ENCODE measurements at places on chromosomes 16 and 17. TPM values are rescaled to one million over a fixed set of nuclear protein-coding genes. Genes with fewer than 3 reads are reported as not detected.

- DNase-seq = no peak
Observed at GRCh38 chr17:13888056-13888609, 181.2 kb upstream of the COX10 start.

Gene PLA2G10
- total RNA-seq = not detected

DNA sequence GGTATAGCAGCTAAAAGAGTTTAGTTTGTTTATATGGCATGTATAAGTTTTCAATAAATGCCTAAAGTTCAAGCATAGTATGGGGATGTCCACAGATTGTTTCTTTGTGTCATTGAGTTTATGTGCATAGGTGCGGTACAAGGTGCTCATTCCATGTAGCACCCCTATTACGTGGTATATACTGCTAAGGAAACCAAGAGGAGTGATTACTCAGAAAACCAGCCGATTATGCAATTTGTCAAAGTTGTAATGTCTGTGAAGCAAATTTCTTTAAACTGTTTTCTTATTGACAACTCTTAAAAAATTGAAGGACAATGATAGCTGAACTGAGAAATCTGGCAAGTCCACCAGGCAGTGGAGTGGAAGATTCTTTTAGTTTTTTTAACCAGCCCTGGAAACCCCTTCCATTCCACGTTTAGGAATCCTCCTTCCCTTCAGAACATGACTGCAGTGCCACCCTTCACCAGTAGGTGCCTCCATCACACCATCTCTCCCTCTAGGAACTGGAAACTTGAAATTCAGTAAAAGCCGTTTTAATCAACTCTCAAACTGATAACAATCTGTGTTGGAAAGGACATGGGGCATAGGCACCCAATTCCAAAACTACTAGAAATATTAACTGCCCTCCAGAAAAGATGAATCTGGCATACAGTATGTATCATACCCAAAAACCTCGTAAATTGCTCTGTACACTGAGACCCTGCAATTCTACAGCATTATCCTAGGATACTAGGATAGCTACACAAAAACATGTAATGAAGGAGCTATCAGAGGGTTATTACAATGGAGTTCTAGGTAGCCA lies 43.5 kb downstream of the REXO5 start:
- peak; percentile 86 for DNase-seq

GRCh38 chr16:87015021-87015420 lies 302.2 kb downstream of the C16orf95 start:
- DNase-seq = no peak

- no peak for DNase-seq
Observed at GRCh38 chr17:75240394-75241142, 20.8 kb downstream of the GGA3 start.

Gene ADORA2B
- total RNA-seq = 26.2 TPM

- peak; percentile 18 for DNase-seq
Observed at GRCh38 chr17:51251010-51251409, 8.8 kb downstream of the MBTD1 start.

Gene KCNH6
- total RNA-seq = not detected

GRCh38 chr16:67548265-67549126 lies 13.8 kb upstream of the CTCF start:
- DNase-seq = no peak

Gene KAT2A
- total RNA-seq = 10.3 TPM

- DNase-seq = no peak
Observed at GRCh38 chr16:83568345-83568744, 239.4 kb upstream of the HSBP1 start.

DNA sequence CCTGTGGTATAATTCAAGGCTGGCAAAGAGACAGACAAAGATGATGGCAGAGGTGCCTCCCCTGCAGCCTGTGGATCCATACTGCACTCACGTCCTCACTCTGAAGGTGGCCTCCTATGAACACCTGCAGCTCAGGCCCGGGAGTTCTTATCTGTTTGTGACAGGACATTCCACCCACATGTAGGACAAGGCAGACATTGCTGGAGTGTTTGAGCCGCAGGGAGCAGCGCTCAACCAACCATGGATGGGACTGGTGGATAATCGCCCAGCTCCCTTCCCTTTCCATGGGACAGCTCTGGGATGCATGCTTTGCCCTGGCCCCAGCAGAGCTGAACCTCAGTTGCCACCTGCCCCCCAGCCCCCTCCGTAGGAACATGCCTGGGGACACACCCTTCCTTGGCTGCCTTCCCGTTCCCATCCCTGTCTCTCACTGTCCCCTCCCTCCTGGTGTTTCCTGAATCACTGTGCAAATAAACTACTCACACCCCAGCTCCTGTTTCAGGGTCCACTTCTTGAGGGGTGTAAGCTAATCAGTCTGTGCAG lies 22.2 kb downstream of the ITPRIPL2 start:
- DNase-seq = peak; percentile 85

Gene SLC47A2
- 0.79 TPM for total RNA-seq

- DNase-seq = no peak
Observed at GRCh38 chr16:16867973-16868372, 489.0 kb downstream of the NPIPA7 start.

Gene SLC5A10
- 0.13 TPM for total RNA-seq

DNA sequence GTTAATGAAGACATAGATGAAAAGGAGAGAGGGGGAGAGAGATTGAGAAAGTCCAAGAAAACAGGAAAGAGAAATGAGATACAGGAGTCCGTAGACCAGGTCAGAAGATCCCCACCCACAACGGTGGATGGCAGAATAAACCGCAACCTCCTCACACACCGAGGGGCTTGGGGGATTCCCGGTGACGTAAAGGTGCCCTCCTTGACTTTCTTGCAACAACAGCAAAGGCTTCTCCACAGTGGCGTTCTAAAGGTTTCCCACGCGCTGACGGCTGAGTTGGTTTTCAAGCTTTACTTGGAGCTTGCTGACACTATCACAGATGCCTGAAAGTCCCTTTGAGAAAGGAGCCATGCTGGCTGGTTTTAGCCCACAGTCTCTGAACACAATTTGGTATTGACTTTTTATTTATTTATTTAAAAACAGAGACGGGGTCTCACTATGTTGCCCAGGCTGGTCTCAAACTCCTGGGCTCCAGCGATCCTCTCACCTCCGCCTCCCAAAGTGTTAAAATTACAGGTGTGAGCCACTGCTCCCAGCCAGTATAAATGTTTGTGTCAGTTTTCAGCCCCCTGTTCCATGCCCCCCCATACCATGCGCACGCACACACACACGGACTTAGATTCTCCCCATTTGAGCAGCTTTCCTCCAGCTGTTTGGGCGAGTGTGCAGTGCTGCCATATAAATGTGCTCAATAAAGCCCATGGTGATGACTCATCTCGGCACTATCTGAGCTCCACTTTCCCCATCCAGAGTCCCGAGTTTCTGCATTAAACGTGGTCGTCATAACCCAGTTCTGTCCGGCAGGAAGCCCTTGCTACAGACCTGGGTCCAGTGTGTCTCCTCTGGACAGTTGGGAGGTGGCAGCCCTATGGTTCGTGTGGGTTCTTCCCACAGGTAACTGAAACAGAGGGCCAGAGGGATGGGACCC lies 33.0 kb upstream of the SEC14L1 start:
- DNase-seq = no peak

- DNase-seq = no peak
Observed at GRCh38 chr17:35449371-35449931, 885 bp upstream of the SLFN13 start.

Gene CCL14
- not detected for total RNA-seq

DNA sequence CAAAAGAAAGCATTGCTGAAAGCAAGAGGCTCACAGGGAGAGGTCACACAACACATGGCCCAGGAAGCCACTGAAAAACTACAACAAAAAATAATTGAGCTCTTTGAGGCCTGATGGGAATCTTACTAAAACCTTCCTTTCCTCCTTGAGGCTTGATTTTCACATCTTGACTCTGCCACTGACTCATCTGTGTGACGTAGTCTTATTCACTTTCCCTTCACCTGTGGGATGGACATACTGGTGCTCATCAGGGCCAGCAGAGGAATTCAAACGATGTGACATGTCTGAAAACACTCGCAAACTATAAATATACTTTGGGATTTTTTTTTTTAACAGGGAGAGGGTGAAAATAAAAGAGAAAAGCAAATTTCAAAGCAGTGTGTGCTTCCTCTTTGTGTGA lies 78.3 kb upstream of the ASIC2 start:
- DNase-seq = peak; percentile 13

Gene TEKT5
- 0.53 TPM for total RNA-seq

Gene VWA3A
- total RNA-seq = under 0.01 TPM

Gene PDE6G
- total RNA-seq = not detected

DNA sequence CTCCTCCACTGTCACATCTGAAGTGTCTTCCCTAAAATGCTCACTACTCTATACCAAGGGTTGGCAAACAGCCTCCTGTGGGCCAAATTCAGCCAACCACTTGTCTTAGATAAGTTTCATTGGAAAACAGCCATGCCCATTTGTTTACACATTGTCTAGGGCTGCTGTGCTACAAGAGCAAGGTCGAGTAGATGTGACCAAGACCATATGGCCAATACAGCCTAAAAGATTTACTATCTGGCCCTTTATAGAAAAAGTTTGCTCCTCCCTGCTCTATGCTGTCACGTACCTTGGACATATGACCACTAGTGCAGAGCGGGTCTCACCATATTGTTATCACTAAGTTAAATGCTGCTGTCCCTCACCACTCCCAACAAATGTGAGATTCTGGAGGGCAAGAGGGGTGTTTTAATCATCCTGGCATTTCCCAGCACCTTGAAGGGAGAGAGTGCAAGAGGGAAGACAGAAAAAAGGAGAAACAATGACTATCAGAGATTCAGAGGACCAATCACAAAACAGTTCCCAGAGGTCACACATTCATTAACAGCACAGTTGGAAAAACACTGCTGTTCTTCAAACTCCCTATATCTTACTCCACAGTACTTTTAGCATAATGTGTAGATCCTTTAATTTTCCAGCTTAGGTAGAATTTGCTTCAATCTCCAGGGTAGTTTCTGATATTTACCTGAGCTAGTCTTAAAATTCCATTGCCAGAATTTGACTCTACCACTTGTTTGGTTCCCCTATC lies 13.2 kb downstream of the LSM12 start:
- DNase-seq = no peak

DNA sequence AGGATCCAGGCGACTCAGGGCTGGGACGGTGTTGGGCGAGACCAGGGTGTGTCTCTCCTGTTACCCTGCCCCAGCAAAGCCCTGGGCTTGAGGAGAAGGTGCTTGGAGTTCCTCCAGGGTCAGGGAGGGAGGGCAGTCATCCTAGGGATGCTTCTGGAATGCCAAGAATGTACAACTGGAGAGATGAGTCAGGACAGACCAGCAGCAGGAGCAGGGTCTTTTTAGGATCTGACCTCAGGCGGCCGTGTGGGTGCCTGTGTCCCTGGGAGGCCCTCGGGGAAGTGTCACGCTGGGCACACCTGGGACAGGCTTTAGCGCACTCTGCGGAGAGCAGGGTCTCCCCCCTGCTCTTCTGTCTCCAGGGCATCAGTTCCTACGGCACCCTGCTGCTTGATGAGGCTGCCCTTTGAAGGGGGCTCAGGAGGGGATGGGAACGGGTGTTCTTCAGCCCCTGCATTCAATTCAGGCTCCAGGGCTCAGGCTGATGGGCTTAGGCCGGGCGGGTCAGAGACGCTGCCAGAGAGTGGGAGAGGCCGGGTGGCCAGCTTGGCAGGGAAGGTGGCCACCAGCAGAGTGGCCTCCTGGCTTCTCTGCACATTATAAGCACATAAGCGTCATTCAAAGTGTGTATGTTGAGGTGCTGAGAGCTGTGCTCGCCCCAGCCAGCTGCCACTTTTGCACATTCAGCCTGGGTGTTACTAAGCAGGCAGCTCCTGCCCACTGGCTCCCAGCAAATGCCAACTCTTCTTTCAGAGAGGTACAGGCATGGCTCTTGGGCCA lies 8.4 kb upstream of the MTSS2 start:
- peak; percentile 67 for DNase-seq

- DNase-seq = no peak
Observed at GRCh38 chr17:27746881-27747280, 53.4 kb downstream of the NOS2 start.

Gene SAMD14
- total RNA-seq = 0.26 TPM

- no peak for DNase-seq
Observed at GRCh38 chr16:66635406-66635805, 30.9 kb downstream of the CMTM3 start.

Gene QPRT
- under 0.01 TPM for total RNA-seq

- DNase-seq = no peak
Observed at GRCh38 chr17:8210761-8211458, 535 bp upstream of the AURKB start.

Gene SLC7A5
- total RNA-seq = 243 TPM

DNA sequence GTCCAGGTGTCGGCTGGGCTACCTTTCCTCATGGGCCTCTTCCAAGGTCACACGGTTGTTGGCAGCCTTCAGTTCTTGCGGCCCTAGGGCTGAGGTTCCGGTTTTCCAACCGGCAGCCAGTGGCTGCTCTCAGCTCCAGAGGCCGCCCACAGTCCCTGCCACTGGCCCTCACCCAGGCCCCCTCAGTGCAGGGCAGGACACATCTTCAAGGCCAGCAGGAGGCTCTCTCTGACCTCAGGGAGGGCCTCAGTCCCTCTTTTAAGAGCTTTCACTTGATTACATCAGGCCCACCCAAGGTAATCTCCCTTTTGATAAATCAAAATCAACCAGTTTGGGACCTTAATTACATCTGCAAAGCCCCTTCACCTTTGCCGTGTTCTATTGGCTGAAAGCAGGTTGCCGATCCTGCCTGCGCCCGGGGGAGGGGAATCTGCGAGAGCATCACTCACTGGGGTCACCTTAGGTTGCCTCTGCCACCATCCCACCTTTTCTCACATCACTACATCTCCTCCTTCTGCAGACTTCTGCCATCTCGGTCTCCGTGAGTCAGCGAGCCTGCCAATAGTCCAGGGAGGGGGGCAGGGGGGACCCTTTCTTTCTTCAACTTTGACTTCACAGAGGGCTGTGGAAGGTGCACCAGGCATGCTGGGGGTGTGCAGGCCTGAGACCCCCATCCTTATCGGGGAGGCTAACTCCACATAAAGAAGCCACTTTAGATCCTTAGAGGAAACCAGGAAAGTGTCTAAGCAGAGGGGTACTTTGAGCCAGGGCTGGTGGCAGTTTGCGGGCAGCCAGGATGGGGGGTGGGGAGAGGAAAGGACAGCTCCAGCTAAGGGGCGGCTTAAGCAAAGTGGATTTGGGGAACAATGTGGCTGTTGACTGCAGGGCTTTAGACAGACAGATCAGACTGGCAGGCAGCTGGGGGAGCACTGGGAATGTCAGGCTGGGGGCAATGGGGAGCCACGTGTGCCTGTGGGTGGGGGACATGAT lies 28.8 kb upstream of the NXPH3 start:
- no peak for DNase-seq

Gene SCGB1C2
- not detected for total RNA-seq

GRCh38 chr17:76709077-76709950 lies 1.5 kb downstream of the MXRA7 start:
- DNase-seq = peak; percentile 84

GRCh38 chr16:49969091-49970030 lies 55.7 kb upstream of the CNEP1R1 start:
- DNase-seq = no peak

All from bronchial epithelial cell (primary cell).